Stimulated activated CD4-positive, alpha-beta T cell treated with anti-CD3 and anti-CD28 coated beads, TNF-alpha, amount 100 ng/mL, for 48 hours (primary cell): ENCODE measurements at places on chromosomes 3 and 15.

- no peak for DNase-seq
Observed at GRCh38 chr3:66656609-66657008, 155.8 kb upstream of the LRIG1 start.

DNA sequence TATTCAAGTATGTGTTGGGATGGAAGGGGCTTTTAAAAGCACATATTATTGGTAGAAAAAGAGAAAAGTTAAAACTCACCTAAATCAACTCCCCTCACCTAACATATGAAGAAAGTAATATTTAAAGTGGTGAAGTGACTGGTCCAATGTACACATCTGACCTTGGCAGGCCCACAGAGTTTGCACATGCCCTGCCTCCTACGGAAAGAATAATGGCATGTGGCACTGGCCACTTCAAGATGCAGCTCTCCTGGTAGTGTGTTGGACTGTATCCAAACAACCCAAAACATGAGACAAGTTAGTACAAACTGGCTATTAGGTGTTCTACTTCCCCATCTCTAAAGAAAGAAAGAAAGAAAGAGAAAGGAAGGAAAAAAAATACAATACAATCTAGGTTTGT lies 117.1 kb downstream of the MECOM start:
- no peak for DNase-seq

DNA sequence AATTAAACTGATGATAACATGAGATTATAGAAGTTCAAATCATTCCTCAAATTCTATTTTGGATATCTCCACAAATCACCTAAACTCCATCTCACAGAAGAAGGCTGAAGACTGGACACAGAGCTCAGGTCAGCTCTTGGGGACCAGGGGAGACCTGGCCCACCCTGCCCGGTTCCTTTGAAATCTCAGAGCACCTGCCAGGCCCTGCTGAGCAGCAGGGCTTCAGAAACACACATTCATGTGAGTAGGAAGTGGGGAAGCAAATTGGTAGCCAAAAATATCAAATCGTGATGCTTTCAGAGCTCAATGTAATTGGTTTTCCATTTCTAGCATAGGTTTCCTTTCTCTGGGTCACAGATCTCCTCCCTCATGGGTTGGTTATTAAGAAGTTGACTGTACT lies 76.2 kb downstream of the OCA2 start:
- no peak for DNase-seq

DNA sequence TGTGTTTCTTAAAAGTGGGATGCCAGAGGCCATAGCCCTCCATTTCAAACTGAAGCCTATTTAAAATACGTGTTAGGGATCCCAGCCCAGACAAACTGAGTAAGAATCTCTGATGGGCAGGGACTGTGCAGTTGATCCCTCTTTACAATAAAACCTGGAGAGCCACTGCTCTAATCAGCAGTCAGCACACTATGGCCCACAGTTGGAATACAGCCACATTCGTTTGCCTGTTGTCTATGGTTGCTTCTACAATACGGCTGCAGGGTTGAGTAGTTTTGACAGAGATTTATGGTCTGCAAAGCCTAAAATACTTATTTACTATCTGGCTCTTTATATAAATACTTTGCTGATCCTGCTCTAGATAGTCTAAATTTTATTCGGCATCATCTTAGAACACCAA lies 32.4 kb downstream of the TJP1 start:
- DNase-seq: no peak

DNA sequence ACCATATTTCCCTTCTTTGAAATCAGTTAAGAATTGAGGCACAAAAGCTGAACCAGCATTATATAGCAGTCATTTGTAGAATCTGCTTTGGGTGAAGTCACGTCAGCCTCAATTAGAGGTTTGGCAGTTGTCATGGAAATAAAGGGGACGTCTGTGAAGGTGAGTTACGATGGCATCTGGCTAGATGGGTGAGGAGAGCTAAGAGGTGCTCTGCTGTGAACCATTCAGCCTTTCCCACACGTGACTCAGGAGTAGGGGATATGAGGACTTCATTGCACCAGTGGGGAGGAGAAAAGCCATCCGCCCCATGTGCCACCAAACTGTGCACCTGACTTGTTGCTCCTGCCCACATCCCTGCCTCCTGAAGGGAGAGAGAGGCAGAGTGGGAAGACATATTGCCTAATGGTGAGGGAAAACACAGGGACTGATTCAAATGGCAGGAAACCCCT lies 2.8 kb upstream of the C15orf40 start:
- no peak for DNase-seq

- DNase-seq: peak; percentile 26
Observed at GRCh38 chr15:78308422-78309032, 9.1 kb upstream of the SKIC8 start.

DNA sequence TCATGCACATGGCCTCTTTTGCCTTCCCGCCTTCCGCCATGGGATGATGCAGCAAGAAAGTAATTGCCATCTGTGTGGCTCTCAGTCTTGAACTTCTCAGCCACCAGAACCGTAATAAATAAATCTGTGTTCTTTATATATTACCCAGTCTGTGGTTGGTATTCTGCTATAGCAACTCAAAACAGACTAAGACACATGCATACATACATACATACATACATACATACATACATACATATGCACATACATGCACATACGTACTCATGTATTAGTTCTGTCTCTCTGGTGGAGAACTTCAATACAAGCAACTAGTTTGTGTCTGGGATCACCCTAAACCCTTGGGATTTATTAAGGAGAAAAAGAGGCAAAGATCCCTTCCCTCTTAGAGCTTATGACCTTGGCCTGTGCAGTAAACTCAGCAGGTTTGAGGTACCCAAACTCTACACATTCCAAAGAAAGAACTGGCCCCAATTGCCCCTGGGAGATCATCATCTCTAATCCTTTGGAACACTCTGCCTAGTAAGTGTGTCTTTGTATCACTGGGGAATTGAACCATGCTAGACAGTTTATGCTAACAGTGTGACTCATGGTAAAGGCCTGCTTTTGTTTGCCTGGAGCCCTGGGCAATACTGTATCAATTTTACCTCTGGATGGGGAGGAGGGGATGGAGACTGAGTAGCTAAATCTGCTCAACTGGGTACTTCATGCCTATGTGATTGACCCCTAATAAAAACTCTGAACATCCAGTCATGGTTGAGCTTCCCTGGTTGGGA lies 115.6 kb upstream of the LMCD1 start:
- DNase-seq: no peak

DNA sequence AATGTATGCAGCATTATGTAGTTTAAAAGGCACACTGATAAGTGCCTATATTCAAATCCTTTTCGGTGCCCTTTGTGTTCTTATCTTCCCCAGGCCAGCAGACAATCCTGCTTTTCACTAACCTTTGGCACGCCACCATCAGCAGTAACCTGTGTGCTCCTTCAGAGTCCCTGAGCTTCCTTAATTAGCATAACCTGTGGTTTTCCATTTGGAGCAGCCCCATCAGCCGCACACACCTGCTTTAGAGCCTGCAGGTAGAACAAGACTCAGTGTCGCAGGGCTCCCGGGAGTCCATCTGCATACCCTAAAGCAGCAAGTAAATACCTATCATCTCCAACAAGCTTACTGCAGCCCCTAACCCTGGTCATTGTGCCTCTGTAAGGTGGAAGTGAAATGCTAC lies 755.1 kb downstream of the ROBO2 start:
- DNase-seq: no peak

DNA sequence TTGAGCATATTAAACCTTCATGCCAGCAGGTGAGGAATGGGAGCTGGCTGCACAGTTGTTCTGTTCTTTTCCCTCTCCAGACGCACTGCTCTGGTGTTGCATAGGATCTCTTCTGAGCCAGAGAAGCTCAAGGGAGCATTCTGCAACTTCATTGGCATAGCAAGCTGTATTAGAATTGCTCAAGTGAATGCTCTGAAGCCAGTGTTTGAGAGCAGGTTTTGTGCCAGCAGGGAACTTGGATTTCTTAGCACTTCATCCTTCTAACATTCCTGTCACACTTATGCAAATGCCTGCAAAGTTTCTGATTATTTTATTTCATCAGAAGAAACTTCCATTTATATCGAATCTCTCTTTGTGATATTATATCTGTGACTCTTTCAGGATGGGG lies 366.6 kb downstream of the AGBL1 start:
- DNase-seq: no peak

DNA sequence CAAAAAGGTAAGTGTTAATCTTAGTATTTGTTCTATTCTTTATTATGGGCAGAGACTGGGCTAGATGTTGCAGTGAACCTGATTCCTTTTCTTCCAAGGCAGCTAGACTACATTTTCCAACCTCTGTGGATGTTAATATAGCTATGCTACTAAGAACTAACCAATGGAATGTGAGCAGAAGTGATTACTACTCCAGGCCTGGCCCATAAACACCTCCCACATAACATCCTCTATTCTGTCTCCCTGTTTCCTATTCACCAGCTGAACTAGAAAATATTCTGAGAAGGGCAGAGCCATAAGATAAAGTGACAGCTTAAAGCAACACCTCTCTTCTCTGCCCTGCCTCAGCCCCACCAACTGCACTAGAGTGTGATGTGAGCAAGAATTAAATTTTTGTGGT lies 29.4 kb downstream of the CD200R1L start:
- no peak for DNase-seq

DNA sequence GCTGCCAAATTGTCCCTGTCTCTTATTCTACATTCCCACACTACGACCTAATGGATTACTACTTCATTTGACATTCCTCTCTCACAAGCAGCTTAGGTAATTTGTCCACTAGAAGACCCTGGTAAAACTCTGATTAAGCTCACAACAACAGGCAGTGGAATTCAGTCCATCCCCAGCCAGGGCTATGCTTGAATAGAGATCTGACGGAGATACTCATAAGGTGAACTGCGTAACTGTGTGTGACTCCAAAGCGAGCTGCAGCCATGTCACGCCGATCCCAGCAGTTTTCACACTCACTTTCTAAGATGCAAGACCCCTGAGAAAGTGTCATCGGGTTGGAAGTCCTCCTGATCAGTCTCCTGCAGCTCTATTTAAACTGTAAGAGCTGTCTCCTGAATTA lies 25.7 kb upstream of the ROBO2 start:
- DNase-seq: no peak

DNA sequence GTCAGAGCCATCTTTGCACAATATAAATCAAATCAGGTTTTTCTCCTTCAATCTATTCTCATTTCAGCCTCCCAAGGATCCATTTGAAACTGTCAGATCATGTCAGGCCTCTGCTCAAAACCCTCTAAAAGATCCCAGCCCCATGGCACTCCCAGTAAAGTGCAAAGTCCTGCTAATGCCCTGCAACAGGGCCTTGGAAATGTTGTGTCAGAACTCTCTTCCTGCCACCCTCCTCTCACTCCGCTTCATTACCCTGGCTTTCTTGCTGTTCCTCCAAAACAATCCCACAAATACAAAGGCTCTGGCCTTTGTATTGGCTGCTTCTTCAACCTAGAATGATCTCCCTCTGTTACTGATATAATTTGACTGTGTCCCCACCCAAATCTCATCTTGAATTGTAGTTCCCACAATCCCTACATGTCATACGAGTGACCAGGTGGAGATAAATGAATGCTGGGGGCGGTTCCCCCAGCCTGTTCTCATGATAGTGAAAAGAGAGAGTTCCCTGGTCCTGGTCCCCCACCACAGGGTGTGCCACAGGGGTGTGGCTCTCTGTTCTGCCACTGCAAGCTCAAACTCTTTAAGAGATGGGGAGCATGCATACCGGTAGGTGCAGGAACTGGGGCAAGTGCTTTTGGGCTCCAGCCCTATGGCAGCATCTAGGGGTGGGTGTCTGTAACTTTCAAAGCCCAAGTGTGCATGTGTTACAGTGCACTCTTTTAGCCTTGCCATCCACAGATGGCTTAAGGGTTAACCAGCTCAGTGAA lies 22.9 kb upstream of the TRA2B start:
- DNase-seq: no peak

DNA sequence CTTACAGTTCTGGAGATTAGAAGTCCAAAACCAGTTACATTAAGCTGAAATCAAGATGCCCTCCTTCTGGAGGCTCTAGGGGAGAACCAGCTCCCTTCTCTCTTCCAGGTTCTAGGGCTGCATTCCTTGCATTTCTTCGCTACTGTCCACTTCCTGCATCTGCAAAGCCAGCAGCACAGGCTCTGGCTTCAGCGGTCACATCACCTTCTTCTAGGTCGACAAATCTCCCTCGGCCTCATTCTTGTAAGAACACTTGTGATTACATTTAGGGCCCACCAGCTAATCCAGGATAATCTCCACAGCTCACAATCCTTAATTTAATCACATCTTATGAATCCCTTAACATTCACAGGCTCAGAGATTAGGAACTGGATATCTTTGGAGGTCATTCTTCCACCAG lies 73.8 kb downstream of the MINAR1 start:
- no peak for DNase-seq

DNA sequence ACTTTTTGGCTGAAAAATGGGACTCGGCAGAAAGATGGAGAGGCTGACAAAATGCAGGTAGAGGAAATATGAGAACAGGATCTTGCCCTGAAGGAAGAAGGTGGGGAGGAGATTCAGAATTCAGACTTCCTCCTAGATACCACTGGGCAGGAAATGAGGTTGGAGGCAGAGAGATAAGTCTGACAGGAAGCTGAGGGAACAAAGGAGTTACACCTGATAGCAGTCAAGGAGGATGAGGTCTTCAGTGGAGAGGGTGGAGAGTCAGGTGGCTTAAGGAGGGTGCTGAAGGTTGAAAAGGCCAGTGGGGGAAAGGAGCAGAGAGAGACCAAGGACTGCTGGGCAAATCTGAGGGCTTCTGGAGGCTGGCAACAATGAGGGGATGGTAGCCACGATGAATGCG lies 56.8 kb downstream of the CCR4 start:
- DNase-seq: no peak

DNA sequence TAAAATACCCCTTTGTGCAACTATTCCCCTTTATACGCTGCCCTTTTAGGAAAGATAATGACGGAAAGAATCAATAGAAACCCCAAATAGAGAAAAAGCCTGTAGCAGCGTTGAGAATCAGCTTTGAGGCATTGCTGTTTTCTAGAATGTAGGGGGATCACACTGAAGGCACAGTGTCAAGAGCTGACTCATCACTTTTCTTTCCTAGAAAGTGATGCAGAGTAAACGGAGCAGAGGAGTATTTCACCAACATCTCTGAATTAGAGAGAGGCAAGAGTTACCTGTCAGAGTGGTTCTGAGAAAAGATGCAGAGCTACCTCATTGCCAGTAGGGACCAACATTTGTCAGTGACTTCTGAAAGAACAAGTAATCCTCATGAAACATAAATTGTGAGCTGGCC lies 269.8 kb upstream of the TMC3 start:
- DNase-seq: no peak

- peak; percentile 67 for DNase-seq
Observed at GRCh38 chr3:46065294-46065705, 38.0 kb upstream of the XCR1 start.

GRCh38 chr15:85030301-85030929 lies 48.8 kb downstream of the PDE8A start:
- DNase-seq: no peak

GRCh38 chr15:92846741-92847140 lies 53.4 kb upstream of the CHD2 start:
- DNase-seq: no peak

- DNase-seq: no peak
Observed at GRCh38 chr15:80120636-80121035, 32.2 kb upstream of the FAH start.
